HT-29 (cell line): ENCODE measurements at places on chromosomes 5 and 9. TPM values are rescaled to one million over a fixed set of nuclear protein-coding genes. Genes with fewer than 3 reads are reported as not detected.
A peak's percentile ranks its signal among the peaks of the same experiment; 100 is the strongest.

- DNase-seq, result no peak
These were observed 125.8 kb upstream of the SNX2 start for GRCh38 chr5:122649080-122649479.

- DNase-seq, result peak; percentile 45
These were observed 8.7 kb upstream of the RANBP6 start for GRCh38 chr9:6024035-6024554.

DNA sequence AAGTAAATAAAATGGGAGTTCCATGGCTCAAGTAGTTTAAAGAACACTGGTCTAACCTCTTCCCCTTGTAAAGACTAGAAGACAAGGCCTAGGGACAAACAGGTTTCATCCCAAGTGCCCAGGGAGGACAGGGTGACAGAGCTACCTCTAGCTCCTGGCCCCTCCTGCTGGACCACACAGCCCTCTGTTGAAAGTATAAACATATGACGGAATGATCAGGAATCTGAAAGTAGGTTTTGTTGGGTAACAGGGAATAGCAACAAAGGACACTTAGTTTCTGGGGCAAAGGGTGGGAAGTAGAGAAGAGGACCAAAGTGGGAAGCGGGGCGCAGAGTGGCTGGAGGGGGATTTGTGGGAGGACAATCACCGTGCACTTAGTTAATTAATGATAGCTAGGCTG lies 67.0 kb upstream of the DAB2IP start:
- no peak for DNase-seq

Gene ANP32B
- 11.5 and 22.7 TPM in 2 replicates for total RNA-seq

Gene SYK
- total RNA-seq, result 24.2 and 34.7 TPM in 2 replicates

GRCh38 chr5:54721116-54721515 lies 203.6 kb downstream of the SNX18 start:
- DNase-seq, result no peak

Gene C5orf58
- total RNA-seq, result not detected in 2 replicates

DNA sequence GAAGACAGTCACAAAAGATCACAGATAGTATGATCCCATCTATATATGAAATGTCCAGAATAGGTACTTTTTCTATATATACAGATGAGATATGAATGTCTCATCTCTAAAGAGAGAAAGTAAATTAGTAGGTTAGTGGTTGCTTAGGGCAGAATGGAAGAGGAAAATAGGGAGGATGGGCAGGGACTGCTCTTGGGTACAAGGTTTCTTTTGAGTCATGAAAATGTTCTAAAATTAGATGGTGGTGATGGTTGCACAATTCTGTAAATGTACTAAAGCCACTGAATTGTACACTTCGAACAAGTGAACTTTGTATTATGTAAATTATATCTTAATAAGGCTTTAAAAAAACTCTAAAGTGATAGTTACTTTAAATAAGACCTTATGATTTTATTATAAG lies 59.6 kb upstream of the GRAMD2B start:
- DNase-seq, result no peak

Gene PTPRD
- total RNA-seq, result not detected in 2 replicates

Gene RASEF
- 61.9 and 69.7 TPM in 2 replicates for total RNA-seq

- DNase-seq, result peak; percentile 57
These were observed 56.8 kb upstream of the SMIM32 start for GRCh38 chr5:136249678-136250266.

DNA sequence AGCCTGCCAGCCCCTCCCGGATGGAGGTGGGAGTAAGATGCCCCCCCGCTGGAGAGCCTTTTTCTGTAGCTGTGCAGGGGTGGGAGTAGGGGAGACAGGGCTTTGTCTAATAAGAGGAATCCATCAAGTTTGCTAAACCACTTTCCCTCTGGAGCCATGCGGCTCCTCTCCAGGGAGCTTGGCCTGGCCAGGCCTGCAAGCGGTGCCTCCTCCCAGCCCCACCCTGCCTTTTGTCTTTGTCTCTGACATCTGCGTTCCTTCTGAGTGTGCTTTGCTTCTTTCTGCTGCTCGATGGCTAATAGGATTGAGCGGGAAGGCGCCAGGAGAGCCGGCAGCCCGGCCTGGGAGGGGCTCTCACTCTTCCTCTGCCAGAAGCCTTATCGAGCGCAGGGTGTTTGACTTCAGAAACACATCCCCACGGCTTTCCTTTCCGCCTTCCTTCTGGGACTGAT lies 26.7 kb upstream of the FCN1 start:
- no peak for DNase-seq

GRCh38 chr9:129934041-129934591 lies 98.9 kb downstream of the USP20 start:
- DNase-seq, result no peak

DNA sequence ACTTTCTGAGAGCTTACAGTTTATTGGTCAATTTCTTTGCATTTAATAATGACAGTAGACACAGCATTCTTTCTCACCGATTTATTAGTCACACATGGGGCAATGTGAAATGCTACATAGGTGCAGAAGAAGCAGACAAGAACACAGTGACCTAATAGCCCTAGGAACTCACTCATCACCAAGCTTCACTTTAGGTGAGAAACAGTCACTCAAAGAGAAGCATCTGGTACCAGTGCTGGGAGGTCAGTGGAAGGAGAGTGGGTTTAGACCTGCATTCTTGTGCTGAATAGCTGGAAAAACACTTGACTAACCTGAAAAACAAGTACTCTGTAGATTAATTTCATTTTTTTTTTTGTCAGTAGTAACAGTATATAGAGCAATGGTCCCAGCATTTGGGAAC lies 179.6 kb downstream of the GRIA1 start:
- no peak for DNase-seq

DNA sequence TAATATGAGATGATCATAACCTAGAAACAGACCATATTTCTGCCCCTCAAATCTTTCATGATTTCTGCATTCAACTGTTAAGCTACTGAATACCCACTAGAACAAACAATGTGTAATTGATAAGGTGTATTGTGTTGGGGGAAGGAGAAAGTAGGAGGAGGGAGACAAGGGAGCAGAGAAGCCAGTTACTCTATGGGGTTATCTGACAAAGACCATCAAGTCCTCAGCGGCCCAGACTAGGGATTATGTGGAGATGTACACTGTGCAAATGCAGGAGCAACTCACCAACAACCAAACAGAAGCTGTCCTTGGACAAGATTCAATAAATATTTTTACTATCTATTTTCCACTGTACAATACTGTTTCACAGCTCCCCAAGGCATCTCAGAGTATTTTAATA lies 2.7 kb downstream of the NRG2 start:
- no peak for DNase-seq

GRCh38 chr5:138752951-138753793 lies at the start of gene CTNNA1:
Gene CTNNA1, plus strand, starts transcription at chr5:138753425. Its CDS starts 28,500 bp downstream, at chr5:138781925.
- DNase-seq, result peak; percentile 81

DNA sequence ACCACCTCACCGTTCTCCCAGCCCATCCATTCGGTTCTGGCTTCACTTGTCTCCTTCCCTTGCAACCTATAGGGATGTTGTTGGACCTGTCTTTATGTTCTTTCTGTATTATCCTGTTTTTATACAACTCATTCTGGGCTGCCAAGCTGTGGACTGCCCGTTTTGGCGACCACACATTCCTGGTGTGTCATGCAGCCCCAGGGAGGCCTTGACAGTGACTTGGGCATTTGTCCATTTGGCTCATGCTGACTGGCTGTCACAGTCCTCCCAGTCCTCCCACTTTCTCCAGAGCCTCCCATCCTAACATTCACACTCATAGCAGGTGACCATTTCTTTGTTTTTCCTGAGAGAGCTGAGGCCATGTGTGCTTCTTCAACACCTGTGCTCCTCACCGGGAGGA lies 136.4 kb downstream of the SLF1 start:
- no peak for DNase-seq

DNA sequence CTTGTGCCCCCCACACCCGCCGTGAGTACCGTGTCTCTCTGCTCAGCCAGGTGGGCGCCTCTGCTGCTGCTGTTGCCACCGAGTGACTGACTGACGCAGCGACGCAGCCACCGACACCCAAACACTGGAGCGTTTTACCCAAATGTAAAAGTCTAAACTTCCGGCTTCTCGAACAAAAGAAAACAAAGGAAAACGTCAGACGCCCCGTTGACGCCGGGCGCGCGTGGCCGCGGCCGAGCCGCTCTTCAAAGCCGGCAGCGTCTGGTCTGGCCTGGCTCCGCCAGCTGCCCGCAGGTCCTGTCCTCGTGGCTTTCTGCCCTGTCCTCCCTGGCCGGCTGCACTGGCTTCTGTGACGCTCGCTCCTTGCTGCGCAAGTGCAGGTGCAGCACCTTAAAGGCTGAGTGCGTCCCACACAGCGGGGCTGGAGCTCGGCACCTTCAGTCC lies 41.4 kb upstream of the CLPTM1L start:
- peak; percentile 68 for DNase-seq

Gene SPAG8
- total RNA-seq, result 0.78 and 1.9 TPM in 2 replicates

Gene POMT1
- 22.1 and 26.2 TPM in 2 replicates for total RNA-seq

DNA sequence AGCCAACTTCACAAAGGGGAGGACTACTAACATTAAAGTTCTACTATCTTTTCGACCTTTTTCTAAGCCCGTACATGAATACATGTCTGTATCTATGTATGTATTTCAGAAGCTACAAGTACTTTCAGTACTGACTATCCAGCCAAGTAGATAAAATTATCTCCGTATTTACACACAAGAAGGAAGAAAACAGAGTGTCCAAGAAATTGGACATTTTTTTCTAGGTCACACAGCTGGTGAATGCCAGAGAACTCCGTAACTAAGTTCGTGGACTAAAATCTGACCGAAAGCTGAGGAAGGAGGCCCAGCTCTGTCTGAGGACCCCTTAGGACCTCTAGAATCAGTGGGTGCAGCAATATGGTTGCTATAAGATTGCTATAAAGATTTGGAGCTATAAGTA lies 83.4 kb downstream of the MAMDC2 start:
- DNase-seq, result no peak

- no peak for DNase-seq
These were observed 21.4 kb downstream of the TMEM245 start for GRCh38 chr9:109098171-109098959.

Gene TAF1L
- under 0.01 TPM in 1 of 2 replicates, not detected in the other for total RNA-seq

Gene CCL21
- total RNA-seq, result not detected in 2 replicates

GRCh38 chr5:149852641-149853330 lies 91.8 kb downstream of the PDE6A start:
- DNase-seq, result peak; percentile 79

Gene CD74
- 9.8 and 12.7 TPM in 2 replicates for total RNA-seq

DNA sequence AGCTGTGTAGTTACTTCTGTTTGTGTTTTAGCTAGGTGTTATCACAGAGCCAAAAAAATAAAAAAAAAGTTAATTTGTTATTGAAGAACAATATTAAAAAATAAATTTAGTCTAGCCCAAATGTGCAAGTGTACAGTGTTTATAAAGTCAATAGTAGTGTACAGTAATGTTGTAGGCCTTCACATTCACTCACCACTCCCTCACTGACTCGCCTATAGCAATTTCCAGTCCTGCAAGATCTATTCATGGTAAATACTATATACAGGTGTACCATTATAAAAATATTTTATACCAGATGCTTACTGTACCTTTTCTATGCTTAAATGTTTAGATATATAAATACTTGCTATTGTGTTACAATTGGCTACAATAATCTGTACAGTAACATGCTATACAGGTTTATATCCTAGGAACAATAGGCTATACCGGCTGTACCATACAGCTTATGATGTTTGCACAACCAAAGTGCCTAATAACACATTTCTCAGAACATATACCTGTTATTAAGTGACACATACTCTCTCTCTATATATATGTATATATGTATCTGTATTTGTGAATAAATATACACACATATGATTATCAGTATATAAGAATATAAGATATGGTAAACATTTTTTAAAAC lies 341.4 kb upstream of the EDIL3 start:
- no peak for DNase-seq

Gene FRRS1L
- total RNA-seq, result not detected in 2 replicates

DNA sequence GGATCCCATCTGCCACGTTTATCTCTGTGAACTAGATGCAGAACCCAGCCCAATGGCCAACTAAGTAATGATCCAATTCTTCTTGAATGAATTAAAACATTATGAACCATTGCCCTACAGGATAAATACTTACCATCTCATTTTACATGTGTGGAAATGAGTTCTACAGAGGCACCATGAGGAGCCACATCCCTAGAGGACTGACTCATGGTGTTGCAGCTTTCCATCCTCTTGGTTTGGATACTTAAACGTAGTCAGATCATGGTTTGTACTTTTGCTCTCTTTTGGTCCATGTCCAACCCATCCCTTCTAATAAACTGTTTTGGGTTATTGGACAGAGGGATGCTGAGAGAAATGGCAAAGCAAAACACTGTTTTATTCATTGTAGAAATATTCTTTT lies 484.8 kb downstream of the EBF1 start:
- DNase-seq, result no peak
